Activated T-cell treated with anti-CD3 and anti-CD28 coated beads, Interleukin-2, amount 50 U/mL, for 4 hours (primary cell): ENCODE measurements at places on chromosomes 12 and 14.

DNA sequence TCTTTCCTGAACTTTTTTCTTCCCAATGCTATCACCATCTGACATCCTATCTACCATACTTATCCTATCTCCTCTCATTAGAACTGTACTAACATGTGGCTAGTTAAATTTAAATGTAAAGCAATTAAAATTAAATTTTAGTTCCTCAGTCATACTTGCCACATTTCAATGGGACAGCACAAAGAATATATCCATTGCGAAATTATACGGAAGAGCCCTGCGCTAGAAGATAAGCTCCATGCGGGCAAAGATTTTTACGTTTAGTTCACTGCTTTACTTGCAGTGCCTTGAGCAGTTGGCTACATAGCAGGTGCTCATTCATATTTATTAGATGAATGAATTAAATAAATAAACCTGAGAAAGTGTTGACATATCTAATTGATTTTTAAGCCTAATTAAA lies 33.1 kb downstream of the SEC23A start:
- DNase-seq = no peak

GRCh38 chr12:5567016-5567725 lies 135.3 kb downstream of the NTF3 start:
- DNase-seq = no peak

- DNase-seq = no peak
Measured at GRCh38 chr14:104595116-104595675, 9.4 kb downstream of the TMEM179 start.

- no peak for DNase-seq
Measured at GRCh38 chr12:114003286-114003685, 37.2 kb upstream of the RBM19 start.

DNA sequence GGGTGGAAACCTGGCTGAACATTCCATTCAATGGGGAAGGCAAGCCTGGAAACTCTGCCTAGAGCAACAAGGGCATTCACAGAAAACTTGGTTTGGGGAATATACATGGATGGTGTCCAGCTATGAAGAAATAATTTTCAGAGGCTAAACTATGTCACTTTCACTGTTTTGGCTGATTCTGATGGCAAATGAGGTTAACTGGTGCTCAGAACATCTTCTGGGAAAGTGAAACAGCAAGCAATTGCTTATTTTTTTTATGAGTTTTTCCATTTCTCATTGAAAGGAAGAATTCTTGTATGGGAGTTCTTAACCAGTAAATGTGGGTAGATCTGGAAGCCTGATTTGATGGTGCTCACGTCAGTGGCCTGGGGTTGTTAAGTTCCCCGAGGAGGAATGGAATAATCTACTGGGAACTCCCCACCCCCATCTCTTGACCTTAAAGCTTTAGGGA lies 132.8 kb upstream of the BTG1 start:
- DNase-seq = no peak

DNA sequence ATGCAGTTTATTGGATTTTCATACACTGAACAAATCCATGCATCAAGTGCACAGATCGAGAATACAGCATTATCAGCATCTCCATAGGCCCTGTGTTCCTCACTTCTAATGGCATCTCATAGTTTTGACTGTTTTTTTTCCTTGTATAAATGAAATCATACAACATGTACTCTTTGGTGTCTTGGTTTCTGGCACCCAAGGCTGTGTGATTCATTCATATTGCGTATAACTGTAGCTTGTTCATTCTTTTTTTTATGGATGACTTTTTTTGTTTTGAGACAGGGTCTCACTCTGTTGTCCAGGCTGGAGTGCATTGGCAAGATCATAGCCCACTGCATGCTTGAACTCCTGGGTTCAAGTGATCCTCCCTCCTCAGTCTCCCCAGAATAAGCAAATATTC lies 14.3 kb downstream of the RASSF8 start:
- DNase-seq = no peak

DNA sequence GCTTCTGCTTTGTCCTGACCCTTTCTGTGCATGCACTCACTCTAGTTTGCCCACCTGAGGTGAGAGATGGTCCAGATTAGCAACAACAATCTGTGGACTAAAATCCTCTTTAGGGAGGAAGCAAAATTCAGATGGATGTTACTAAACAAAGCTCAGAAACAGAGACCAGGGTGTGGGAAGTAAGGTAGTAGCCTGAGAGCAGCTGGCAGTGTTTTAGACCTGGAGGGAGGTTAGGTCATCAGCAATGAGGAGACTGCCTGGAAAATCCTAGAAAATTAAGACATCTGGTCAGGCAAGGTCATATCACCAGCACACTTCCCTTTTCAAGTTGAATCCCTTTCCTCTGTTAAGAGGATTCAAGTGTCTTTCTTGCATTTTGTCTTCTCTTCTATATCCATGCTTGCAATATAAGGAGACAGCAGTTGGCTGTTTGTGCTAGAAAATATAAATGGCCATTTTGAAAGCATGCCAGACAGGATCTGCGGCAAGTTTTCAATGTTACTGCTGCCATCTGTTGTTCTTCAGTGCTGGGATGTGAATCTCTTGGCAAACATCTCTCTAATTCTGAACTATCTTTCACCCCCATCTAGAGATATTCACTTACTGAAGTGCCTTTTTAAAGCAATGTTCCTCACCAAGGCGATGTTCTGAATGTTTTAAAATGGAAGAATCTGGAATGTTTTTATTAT lies 266.4 kb downstream of the NAV3 start:
- no peak for DNase-seq

DNA sequence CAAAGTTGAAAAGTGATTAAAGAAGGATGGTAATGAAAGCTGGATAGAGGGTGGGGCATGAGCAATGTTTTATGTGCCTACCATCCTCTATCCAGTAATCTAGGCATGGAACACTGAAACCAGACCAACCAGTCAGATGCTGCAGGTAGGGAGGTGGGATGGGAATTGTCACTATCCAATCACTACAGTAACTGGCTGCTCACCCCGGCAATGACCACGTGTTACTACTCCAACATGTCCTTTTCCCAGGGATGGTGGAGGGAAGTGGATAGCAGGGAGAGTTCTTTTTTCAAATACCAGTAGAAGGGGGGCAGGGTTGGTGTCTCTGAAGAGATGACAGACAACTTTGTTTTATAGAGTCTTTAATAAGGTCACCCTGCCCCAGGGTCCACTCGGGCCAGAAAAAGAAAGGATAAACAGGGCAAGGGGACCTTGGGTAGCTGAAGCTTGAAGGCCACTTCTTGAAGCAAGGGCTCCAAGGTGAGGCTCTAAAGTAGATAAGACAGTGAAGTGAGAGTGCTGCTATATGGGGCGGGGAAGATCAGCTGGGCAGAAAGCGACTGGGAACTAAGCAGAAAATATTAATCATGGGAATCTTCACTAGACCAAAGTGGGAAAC lies 14.7 kb upstream of the CDH24 start:
- DNase-seq = no peak

GRCh38 chr14:21825149-21825743 lies 151.6 kb upstream of the OR4E1 start:
- DNase-seq = peak; percentile 18

- no peak for DNase-seq
Measured at GRCh38 chr12:121996945-121997612, 24.6 kb upstream of the BCL7A start.

- no peak for DNase-seq
Measured at GRCh38 chr12:91773749-91774429, 371.8 kb downstream of the BTG1 start.

DNA sequence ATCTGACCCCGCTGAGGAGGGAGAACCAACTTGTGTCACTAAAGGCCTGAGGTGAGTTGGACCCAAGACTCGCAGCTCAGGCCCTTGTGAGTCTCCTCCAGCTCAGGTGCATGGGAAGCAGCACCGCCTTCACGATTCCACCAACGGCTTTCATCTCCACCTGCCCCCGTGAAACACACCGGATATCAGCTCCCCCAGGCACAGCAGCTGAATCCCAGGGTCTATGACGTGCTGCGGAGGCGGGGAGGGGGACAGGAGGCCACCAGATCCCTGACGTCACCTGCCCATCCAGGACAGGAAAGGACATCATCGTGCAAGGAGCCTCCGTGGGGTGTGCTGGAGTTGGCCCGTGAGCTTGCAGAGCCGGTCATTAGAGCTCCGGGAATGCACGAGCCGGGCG lies 18.5 kb upstream of the SFSWAP start:
- no peak for DNase-seq

GRCh38 chr12:76444408-76444984 lies 96.3 kb upstream of the BBS10 start:
- no peak for DNase-seq

- no peak for DNase-seq
Measured at GRCh38 chr12:100164153-100164704, 21.6 kb upstream of the BLTP3B start.

- DNase-seq = no peak
Measured at GRCh38 chr12:45226021-45226420, 10.1 kb downstream of the ANO6 start.

DNA sequence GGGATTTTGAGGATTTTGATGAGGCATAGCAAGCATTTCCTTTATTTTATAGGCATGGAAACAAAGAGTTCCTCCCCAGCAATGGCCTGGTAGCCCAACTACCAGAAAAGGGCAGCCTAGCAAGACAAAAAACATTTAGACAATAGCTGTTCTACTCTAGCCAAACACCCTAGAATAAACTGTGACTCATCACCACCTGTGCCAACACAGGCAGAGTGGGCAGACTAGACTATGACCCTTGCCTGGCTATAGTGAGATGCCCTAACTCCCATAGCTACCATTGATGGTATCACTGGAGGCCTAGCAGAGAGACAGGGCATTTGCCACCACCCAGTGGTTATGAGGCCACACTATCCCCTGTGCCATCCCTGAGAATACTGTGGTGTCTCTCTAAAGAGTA lies 15.5 kb upstream of the CCER1 start:
- DNase-seq = no peak

GRCh38 chr14:89681086-89682018 lies 264.3 kb upstream of the FOXN3 start:
- peak; percentile 56 for DNase-seq

DNA sequence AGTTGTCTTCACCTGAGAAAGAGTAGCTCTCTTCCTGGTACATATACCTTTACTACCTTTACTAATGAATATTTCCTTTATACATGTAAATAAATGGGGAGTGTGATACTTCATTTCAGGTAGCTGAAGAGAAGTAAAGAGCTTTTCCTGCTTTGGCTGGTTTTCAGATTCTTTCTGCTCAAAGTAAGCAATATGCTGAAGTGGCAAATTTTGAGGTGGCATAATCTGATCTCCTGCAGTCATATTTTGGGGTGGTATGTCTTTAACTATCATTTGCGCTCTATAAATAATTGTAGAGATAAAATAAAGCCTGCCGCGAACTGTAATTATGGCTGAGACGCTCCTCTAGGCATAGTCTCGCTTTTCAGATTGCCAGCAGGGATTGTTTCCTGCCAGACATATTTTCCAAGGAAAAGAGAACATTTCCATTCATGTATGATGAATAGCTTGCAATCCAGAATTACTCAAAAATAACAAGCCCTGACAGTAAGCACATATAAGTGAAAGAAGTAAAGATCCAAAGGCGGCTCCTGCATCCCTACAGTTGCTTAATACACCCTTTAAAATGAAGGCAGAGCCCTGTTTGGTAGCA lies 200.7 kb downstream of the C12orf50 start:
- DNase-seq = no peak

DNA sequence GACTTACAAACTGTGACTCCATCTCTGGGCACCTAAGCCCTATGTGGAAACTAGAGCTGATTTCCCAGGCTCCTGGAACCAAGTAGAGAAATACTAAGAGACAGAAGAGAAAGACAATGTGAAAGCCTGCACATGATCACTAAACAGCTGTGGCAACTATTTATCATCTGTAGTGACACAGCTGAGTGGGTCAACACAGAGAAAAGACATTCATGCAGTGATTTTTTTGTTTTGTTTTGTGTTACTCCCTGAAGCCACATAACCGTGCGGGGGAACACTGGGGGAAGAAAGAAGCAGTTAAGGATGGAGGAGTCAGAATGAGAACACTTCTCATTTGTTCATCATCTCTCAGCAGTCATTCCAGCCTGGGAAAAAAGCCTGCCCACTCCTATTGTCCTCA lies 1.5 kb downstream of the PRR4 start:
- no peak for DNase-seq

DNA sequence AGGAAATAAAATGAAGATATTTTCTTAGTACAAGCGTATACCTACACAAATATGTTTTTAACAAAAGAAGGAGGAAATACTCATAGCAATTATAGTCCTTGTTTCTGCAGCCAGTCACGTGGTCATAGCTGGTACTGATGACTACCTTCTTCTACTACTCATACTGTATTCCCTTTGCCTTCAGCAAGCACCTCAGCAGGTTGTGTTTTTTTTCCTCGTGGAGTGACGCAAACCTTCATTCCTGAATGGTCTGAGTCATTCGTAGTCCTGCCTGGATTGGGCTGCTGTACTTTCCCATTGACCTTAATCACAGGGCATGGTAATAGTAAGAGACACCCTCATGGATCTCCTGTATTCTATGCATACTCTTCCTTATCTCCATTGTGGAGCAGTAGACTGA lies 25.7 kb upstream of the SLC16A7 start:
- DNase-seq = no peak

GRCh38 chr12:82912406-82912805 lies 225.7 kb downstream of the TMTC2 start:
- DNase-seq = no peak

DNA sequence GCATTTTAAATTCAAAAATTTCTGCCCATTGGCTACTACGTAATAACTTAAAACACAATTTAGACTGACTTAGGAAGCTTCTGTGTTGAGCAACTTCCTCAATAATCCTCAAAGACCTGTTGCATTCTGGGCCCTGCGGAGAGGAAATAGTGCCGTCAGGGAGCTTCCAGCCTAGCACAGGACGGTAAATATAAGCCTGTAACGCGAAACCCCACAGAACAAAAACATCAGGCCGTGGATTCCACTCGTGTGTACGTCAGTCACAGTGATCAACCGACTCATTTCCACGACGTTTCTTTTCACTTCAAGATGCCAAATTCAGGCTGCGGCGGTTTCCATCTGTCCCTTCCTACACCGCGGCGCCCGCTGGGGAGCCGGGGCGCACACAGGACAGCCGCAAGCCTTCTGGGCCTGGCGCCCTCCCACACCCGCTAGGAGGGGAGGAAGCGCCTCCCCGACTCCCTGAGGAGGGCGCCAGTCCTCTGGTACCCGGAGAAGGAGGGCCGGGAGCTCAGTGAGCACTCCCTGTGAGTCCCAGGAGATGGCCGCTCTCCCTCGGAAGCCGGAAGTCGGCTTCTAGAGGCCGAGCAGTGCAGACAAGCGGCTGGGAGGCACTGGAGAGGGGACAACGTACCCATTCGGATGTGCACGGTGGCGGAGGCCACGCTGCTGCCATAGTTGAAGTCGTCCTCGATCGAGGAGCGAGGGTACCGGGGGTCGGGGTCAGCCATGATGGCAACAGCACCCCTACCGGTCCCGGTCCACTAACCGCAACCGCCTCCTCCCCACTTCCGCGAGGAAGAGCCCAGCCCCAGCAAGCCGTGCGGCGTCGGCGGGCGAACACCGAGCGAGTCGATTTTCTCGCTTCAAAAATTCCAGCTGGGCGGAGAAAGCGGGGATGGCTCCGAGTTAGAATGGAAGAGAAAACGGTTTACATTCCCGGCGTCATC lies at the start of gene TMBIM4:
TSS of gene TMBIM4 (minus strand) at position 776 of the 950 bp plus-strand sequence. CDS start at position 731, 45 bp downstream.
- DNase-seq = peak; percentile 76

GRCh38 chr12:49950273-49951251 lies at the start of gene AQP2:
Gene AQP2 (plus strand): TSS chr12:49950737. CDS start chr12:49950831, 94 bp downstream.
- no peak for DNase-seq

GRCh38 chr14:97080991-97081390 lies 283.8 kb downstream of the VRK1 start:
- no peak for DNase-seq

GRCh38 chr12:91178781-91179180 lies 3.8 kb downstream of the DCN start:
- no peak for DNase-seq
